ENCODE measurements at places on chromosomes 12 and 14.

GRCh38 chr12:108335349-108336119 is 3.6 kb downstream of the CMKLR1 start:
- DNase-seq = no peak

DNA sequence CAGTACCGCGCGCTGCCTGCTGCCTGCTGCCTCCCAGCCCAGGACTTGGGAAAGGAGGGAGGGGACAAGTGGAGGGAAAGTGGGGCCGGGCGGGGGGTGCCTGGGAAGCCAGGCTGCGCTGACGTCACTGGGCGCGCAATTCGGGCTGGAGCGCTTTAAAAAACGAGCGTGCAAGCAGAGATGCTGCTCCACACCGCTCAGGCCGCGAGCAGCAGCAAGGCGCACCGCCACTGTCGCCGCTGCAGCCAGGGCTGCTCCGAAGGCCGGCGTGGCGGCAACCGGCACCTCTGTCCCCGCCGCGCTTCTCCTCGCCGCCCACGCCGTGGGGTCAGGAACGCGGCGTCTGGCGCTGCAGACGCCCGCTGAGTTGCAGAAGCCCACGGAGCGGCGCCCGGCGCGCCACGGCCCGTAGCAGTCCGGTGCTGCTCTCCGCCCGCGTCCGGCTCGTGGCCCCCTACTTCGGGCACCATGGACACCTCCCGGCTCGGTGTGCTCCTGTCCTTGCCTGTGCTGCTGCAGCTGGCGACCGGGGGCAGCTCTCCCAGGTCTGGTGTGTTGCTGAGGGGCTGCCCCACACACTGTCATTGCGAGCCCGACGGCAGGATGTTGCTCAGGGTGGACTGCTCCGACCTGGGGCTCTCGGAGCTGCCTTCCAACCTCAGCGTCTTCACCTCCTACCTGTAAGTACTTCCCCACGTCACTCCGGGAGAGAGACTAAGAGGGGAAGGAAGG is at the start of gene LGR5:
Gene LGR5 (plus strand): TSS at position 186 of the 732 bp plus-strand sequence. CDS start 283 bp downstream, at position 469.
- no peak for DNase-seq

DNA sequence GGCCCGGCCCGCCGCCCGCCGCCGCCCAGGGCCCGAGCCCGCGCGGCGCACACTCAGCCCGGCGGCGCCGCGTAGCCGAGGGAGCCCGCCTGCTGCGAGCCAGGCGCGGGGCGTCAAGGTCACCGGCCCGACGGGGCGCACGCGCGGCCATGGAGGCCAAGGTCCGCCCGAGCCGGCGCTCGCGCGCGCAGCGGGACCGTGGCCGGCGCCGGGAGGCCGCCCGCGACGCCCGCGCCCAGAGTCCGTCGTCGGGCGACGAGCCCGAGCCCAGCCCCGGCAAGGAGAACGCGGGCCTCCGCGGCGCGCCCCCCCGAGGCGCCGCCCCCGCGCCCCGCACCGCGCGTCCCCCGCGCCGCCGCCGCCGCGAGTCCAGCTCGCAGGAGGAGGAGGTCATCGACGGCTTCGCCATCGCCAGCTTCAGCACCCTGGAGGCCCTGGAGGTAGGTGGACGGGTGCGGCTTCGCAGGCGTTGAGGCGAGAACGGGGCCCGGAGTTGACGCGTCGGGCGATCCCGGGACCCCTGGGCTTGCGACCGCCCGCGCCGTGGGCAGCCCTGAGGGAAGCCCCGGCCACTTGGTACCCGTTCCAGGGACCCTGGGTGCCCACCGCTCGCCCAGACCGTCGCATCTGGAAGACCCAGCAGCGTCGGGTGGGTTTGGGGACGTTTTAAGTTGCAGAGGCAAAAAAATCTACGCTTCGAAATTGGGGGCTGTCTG is 629 bp downstream of the FBRSL1 start:
- DNase-seq = no peak

- no peak for DNase-seq
Observed at GRCh38 chr12:56541631-56542030, 20.0 kb downstream of the RBMS2 start.

DNA sequence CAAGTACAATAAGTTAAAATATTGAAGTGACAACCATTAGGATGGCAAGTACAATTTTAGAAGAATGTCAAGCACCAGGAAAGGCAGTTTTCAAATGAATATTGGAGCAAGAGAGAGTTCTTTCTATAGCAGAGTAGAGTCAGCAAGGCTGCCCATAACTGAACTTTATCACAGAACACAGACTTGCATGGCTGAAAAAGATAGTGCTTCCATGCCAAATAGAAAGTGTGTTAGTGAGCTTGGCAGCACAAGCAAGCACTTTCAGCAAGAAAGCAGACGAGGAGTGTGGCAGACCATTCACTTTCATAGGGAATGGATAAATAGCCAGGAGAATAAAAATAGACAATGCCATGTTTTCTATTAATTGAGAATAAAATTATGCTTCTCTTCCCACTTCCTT is 647.0 kb upstream of the MGAT4C start:
- no peak for DNase-seq

GRCh38 chr12:41188058-41188840 is at the start of gene PDZRN4:
Gene PDZRN4 (plus strand): TSS chr12:41188320.
- DNase-seq = no peak

GRCh38 chr14:98018628-98019027 is 1221.4 kb downstream of the VRK1 start:
- DNase-seq = peak; percentile 33

- DNase-seq = no peak
Observed at GRCh38 chr14:26851793-26852192, 254.0 kb upstream of the NOVA1 start.

DNA sequence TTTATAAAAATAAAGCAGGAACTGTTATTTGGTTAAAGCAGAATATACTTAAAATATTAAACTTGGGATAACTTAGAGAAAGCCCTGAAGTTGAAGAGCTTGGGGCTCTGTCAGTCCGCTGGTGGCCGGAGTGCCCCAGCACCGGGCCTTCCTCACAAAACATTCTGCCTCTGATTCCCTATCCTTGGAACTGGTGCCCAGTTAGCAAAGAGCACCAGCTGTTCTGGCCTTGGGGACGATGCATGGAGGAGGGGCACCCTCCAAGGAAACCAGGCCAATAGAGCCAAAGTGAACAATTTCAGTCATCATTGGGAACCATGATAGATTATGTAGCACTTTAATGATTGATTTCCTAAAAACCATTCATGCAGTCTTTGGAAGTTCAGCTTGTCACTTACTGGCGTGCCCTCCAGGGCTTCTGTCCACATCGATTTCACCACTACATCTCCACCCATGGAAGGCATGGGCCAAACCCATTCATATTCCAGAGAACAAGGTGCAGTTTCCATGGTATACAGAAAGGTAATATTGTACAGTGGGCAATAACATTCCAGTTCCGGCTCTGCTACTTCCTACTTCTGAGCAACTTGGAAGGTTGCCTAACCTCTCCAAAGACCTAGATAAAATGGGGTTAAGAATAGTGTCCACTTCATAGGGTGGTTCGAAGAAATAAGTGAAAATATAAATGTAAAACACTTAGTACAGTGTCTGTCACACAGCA is 145.9 kb downstream of the ETV6 start:
- no peak for DNase-seq

DNA sequence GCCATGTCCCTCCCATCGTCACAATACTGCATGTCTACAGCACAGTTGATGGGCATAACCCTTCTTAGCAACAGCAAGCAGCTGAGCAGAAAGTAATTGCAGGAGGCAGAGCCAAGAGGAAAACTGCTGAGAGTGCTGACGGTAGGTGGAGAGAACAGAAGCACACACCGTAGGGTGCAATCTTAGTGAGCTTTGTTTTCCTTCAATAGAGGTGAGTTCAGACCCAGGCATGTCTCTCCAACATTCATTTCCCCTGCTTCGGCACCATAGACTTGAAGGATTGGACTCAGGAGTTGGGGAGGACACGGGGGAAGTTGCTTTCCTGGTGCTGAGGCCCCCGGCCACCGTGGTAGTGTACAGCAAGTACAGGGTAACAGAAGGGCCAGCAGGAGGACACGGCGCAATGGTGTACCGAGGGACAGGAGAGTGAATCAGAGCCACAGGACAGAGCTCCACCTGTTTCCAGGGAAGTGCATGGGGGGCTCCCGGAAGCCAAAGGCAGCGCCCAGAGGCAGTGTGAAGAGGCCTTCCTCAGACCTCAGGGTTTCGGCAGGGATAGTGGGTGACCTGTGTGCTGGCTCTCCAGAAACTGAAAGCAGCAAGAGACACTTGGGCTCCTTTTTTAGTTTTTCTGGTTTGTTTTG is 36.3 kb upstream of the SINHCAF start:
- no peak for DNase-seq

DNA sequence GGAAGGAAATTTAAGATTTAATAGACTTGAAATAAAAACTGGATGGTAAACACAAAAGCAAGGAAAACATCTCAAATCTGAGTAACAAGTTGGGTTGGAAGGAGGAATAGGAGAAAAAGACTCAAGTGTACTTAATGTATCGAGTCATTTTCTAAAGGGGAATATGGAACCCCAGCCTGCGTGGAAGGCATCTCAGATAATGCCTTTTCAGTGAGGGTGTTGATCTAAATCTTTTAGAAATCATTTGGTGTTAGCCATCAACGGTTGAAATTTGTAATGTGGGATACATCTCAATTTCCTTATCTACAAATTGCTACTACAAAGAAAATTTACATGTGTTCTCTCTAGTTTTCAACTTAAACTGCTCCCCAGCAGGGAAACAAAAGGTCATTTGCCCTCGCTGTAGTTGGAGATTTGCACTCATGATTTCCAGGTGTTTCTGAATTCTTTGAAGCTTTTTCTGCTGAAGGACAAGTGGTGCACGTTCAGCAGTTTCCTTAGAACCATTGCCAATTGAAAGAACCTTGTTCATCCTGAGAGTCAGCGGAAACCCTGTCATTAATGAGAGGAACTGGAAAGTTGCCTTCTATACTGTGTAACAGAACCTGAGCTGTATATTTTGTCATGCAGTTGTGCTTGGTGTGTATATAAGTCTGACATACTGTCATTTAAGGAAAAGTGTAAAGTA is 2.2 kb downstream of the PCBP2 start:
- no peak for DNase-seq

DNA sequence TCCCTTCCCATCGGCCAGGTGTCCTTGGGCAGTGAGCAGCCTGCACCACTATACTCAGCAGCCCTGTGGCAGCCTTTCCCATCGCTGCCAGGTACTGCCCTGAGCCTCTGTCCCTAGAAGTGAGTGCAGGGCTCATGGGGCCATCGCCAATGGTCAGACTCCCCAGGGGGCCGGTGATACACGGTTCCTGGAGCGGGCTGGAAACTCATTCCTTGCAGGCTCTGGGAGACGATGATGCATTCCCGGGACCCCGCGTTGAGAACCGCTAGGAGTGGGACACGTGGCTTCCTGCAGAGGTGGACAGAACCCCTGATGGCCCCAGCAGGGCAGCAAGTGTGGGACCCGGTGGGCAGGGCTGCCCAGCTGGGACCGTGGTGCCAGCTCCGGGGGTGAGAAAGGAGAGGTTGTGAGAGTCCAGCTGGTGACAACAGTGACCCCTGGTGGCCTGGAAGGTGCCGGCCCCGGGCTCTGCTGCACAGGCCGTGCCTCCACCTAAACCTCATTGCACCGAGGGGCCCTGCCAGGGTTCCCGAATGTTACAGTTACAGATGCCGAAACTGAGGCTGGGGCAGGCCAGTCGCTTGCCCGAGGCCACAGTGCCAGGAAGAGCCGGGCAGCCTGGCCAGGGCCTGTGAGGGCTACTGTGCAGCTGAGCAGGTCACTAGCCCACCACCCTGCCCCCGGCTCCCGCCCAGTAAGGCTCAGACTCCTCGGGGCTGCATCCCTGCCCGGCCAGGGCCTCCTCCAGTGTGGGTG is 33.8 kb downstream of the FBRSL1 start:
- DNase-seq = peak; percentile 70

DNA sequence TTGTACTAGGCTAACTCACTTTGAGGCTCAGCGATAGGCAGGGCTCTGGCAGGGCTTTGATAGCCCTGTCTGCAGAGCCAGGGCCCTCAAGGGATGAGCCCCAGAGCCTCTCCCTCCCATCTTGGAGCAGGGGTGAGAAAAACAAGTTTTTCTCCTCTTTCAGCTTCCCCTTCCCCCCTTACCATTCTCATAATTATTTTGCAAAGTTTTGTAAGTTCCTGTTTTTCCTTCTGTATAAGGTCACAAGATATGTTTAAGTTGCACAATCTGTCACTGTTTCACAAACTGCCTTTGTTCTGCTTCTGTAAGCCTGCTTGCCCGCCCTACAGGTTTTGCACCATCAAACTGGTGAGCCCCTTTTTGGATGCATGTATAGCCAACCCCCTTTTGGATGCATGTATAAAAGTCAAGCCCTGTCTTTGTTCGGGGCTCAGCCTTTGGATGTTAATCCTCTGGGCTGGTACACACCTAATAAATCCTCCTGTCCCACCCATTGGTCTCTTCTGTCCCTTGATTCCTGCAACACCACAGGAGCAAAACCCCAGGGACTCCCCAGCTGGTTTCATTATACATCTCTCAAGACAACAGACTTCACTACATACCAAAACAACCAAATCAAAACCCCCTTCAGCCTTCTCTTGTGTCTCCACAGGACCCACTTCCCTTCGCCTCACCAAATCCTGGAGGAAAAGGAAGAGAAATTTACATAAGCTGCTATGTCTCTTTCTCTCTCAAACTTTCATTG is 52.5 kb upstream of the RESF1 start:
- peak; percentile 27 for DNase-seq

DNA sequence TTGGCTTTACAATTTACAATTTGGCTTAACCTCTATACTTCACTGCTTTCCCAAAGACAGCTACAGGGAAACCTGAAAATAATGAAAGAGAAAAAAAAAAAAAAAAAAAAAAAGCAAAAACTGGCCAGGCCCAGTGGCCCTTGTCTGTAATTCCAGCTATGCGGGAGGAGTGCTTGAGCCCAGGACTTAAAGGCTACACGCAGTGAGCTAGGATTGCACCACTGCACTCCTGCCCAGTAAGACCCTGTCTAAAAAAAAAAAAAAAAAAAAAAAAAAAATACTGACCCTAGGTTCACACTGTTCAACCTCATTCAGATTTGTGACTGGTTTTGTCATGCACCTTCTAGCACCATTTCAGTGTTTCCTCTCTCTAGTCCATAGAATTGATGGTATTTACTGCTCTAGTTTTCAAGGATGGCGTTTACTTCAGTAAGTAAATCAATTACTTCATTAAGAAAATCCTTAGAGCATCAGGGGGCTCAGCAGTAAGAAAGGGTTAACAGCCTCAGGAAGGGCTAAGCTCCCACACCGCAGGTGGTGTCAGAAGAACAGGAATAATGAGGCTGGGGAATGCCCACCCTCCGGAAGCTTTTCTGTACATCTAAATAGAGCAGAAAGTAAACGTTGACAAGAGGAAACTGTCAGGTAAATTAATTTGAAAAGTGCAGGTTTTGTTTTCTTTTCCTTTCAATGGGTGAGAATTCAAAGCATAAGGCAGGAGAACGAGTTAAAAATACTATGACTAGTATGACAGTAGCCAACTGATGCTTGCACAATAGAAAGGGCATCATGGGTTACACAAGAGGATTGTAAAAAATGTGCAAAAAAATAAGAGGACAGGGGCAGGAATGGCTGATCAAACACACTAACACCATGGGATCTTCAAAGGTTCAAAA is 115.0 kb upstream of the MDM1 start:
- DNase-seq = no peak

GRCh38 chr14:32473464-32473855 is 144.4 kb downstream of the AKAP6 start:
- no peak for DNase-seq

GRCh38 chr12:110857528-110857927 is 10.7 kb downstream of the CCDC63 start:
- no peak for DNase-seq

GRCh38 chr12:14239935-14240872 is 125.3 kb upstream of the ATF7IP start:
- peak; percentile 64 for DNase-seq

GRCh38 chr14:99649219-99649618 is 4.3 kb downstream of the HHIPL1 start:
- no peak for DNase-seq

- DNase-seq = no peak
Observed at GRCh38 chr12:43004908-43005307, 415.4 kb upstream of the PRICKLE1 start.
